ENCODE measurements at places on chromosomes 6 and 20. TPM values are rescaled to one million over a fixed set of nuclear protein-coding genes. Genes with fewer than 3 reads are reported as not detected.

DNA sequence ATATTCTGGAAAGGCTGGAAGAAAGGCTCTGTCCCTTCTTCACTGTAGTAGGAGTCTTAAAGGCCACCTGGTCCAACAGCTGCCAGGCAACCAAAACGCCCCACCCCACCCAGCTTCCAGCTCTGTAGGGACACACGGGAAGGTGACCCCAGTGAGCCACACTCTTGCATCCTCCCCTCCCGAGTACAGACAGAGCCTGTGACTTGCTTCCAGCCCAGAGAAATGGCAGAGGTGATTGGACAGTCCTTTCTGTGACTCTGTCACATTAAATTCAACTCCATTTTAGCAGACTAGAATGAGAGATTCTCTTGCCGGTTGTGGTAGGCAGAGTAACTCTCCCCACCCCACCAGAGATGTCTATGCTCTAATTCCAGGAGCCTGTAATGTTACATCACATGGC is 226.2 kb upstream of the ARID1B start:
- no peak for DNase-seq

DNA sequence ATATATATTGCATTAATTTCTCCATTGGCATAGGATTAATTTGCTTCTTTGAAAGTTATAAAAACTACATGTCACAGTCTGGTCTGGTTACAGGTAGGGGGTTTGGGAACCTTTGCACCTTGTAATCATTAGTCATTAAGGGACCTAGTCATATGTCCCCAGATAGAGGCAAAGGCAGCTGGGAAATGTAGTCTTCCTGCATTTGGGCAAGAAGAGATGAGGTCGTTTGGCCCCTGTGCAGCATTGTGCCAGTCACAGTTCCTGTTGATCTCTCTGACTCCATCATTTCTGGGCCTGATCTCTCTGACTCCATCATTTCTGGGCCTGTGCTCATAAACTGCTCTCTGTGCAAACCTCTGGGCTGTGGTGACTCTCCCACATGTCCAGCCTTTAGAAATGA is 73.2 kb downstream of the BCKDHB start:
- no peak for DNase-seq

DNA sequence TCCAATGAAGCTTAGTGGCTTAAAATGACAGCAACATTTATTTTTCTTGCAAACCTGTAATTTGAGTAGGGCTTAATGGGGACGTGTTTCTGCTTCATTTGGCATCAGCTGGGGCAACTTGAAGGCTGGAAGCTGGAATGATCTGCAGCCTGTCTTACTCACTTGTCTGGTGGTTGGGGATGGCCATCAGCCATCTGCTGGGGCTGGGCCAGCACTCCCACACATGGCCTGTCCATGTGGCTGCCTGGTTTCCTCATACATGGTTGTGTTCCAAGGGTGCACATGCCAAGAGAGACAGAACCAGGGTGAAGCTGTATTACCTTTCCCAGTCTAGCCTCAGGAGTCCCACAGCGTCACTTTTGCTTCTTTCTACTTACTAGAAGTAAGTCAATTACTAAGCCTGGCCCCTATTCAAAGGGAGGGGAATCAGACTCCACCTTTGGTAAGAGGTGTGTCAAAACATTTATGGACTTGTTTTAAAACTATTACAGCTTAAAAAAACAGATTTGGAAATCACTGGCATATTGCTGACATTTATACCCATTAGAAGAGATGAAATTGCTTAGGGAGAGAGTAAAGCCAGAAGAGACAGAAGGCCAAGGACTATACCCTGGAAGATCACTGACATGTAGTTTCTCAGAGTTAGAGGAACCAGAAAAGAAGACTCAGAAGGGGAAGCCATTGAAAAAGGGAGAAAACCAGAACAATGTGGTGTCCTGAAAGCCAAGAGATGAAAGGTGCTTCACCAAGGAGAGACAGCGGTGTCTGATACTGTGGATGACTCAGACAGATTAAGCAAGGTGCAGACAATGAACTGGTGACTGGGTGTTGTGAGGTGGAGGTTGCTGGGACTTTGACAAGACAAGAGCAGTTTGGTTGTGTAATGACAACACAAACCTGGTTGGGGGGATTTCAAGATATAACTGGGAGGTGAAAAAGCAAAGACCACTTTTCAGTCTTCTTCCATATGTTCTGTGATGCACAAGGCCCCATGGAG is 345.2 kb downstream of the GJA1 start:
- DNase-seq = peak; percentile 65

DNA sequence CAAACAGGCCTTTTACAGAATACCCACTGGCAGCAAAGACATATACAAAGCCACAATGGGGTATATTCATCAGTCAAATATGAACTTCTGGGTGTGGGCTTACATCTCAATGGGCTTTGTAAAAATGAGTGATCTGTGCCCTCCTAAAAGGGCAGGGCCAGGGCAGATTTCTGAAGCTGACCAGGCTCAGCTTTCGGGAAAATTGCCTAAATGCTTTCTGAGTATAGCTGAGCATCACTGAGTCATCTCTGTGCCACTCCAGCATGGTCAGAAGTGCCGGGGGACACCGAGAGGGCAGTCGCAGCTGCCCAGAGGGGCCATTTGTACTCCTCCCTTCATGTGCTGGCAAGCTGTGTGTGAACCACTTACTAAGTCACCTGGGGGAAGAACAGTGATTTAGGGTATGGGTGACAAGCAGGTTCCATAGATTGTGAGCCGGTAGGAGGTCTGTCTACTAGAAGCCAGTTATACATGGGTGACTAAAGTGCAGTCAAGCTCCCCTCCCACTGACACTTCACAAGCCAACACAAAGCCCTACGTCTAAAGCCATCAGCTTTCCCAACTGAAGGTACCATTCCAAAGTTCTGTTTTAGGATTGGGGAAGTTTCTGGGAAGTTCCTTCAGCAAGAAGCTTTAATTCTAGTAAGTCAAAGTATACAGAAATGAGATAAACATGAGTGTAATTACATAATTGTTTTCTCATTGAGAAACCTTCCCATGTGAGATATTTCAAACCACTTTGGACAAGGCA is 147.6 kb upstream of the TAB2 start:
- DNase-seq = no peak

DNA sequence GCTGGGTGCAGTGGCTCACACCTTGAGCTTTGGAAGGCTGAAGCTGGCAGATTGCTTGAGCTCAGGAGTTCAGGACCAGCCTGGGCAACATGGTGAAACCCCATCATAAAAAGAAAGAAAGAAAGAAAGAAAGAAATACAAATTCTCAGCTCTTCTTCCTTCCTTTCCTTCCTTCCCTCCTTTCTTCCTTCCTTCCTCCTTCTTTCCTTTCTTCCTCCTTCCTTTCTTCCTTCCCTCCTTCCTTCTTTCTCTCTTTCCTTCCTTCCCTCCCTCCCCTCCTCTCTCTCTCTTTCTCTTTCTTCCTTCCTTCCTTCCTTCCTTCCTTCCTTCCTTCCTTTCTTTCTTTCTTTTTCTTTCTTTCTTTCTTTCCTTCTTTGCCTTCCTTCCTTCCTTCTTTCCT is 21.0 kb upstream of the NCOA3 start:
- DNase-seq = no peak

- no peak for DNase-seq
Measured at GRCh38 chr6:183668-184067, 108.6 kb upstream of the DUSP22 start.

GRCh38 chr20:60219231-60219630 is 261.0 kb downstream of the CDH26 start:
- DNase-seq = no peak

DNA sequence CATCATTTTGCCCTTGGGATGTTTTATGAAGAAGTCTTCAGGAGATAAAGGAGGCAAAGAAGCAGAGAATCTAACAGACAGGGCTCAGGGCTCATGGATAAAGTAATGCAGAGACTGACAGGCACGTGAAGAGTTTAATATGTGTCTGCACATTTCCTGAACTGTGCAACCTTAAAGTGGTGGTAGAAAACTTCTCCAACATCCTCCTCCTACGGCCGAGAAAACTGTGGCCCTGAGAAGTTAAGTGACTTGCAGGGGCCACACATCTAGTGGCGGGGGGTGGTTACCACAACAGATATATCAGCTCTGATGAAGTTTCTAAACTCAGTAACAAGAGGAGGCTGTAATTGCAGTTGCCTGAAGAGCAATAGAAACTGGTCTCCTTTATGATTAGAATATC is 61.0 kb downstream of the SOBP start:
- DNase-seq = no peak

DNA sequence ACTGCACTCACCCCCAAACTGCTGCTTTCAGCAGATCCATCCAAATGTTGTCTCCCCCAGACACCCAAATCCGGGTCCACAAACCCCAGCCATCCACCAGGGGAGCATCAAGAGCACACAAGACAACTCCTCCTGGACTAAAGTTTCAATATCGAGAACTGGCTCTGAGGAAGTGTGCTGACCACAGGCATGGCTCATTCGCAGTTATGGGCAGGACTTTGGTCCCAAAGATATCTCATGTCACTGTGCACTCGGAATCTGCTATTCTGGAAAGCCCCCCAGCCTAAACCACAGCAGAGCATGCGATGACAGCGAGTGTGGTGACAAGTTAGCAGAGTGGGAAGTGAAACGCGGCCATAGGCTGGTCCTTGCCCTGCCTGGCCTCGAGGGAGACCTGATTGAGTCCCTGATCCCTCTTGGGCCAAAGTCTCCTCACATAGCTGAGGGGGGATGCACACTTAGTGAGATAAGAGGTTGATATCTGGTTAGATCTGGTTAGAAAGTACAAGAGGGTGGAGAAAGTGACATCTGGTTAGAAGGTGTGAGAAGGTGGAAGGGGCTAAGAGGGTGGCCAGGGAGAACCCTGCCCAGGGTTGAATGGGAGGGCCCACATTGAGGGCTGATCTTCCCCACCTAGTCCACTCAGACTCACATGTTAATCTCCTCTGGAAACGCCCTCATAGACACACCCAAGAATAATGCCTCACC is 149.7 kb downstream of the MRPL14 start:
- DNase-seq = no peak

GRCh38 chr20:63055575-63056235 is 48.9 kb upstream of the BHLHE23 start:
- no peak for DNase-seq

DNA sequence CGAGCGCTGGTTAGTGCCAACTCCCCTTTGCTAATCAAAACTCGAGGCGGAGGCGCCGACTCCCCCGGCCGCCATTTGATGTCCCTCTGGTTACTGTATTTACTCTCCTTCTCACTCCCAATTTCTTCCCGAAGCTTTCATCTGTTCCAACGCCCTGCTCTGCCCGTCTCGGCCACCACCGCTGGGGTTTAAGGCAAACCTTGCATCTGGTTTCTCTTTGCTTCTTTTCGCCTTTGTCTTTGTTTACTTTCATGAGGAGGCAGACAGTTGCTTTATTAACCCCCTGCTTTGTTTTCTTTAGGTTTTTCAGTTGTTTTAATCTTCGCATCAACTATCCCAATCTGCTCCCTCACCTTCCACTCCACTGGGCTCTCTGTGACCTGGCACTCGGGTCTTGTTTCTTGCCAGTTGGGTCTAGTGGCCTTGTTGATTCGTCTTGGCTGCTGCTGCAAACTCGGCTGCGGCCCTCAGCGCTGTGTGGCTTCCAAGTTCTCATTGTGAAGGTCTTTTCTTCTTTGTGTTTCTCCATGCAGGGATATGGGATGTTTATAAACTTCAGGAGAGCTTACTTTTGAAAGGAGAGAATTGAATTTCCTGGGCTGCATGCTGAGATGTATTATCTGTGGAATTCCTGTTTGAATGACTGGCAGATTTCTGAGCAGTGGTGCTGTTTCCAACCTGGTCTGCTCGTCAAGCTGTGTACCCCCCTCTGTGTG is 155.1 kb downstream of the CDC5L start:
- DNase-seq = peak; percentile 3

GRCh38 chr20:49501917-49502316 is 19.4 kb upstream of the KCNB1 start:
- peak; percentile 13 for DNase-seq

GRCh38 chr6:26249707-26249956 is 115.4 kb upstream of the BTN3A2 start:
- no peak for DNase-seq

DNA sequence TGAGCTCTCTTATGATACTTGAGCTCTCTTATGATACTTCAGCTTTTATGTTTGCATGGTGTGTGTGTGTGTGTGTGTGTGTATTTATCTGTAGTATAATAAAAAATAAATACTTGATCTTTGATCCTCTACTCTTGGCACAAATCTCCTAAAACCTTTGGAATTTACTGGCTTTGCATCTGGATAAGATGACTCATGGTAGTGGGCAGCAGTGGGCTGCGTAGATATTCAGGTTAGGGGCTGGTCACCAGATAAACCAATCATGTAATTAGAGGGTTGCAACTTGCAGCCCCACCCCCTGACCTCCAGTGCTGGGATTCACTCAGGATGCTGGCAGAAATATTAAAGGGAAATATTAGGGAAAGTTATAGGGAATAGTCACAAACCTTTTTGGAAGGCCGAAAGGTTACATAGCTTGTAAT is 151.9 kb upstream of the COL21A1 start:
- peak; percentile 67 for DNase-seq

- peak; percentile 95 for DNase-seq
Measured at GRCh38 chr6:129490521-129491255, 219.3 kb downstream of the ARHGAP18 start.

- DNase-seq = peak; percentile 44
Measured at GRCh38 chr20:38158701-38159351, 6.2 kb downstream of the TGM2 start.

DNA sequence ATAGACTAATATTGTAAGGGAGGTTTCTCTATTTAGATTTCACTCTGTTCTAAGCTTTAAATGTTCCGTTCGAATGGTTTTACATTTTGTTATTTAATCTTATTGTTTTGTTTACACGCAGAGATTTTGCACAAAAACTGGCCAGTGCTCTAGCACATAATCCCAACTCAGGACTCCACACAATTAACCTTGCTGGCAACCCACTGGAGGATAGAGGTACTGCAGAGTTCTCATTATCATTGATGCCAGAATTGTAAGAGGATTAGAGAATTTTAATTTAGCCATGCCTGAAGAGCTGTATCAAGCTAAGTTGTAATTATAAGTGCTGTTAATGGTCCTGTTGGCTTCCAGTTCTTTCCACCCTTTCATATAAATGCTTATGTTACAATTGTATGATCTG is 179.7 kb upstream of the SCGN start:
- no peak for DNase-seq

IL17A gene
- total RNA-seq = not detected

DAAM2 gene
- 16.1 TPM for total RNA-seq

AVP gene
- not detected for total RNA-seq

OR12D1 gene
- not detected for total RNA-seq

CCN6 gene
- not detected for total RNA-seq

PCK1 gene
- total RNA-seq = not detected

TMEM239 gene
- not detected for total RNA-seq

ARFGAP1 gene
- total RNA-seq = 109 TPM

CDH22 gene
- total RNA-seq = not detected

FRK gene
- 0.43 TPM for total RNA-seq

ROMO1 gene
- 143 TPM for total RNA-seq

SLC17A9 gene
- 24.8 TPM for total RNA-seq

Data from fibroblast of villous mesenchyme (primary cell).